ENCODE measurements at places on chromosomes 4 and X.

GRCh38 chrX:37378404-37378803 lies 29.2 kb downstream of the PRRG1 start:
- no peak for DNase-seq

DNA sequence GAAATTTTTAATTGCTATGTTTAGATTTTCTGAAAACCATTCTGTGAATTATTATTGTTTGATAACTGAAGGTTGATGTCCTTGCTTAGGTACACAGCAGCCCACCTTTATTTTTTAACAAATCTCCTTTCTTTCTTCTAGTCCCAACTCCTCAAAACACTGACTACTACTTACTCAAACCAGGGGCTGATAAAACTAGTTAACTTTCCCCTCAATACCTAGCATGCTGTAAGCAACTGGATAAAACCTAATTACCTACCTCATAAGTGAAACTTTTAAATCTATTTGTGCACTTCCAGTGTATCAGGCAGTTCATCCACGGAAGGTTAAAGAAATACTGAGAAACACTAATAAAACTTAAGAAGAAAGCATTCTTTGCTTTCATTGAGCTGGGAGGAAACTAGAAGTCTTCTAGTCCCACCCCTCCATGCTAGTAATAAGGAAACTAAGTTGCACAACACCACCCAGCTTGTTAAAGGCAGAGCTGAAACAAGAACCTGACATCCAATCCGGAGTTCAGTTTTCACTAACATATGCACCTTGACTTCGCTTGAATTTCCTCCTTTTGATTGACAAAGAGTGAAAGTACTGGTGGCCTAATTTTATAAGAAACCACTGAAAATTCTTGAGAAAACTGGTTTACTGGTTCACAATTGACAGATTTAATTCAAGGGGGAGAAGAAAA lies 180.2 kb upstream of the TET2 start:
- peak; percentile 73 for DNase-seq

- DNase-seq = peak; percentile 0
Measured at GRCh38 chrX:4936315-4936714, 1222.9 kb upstream of the PRKX start.

DNA sequence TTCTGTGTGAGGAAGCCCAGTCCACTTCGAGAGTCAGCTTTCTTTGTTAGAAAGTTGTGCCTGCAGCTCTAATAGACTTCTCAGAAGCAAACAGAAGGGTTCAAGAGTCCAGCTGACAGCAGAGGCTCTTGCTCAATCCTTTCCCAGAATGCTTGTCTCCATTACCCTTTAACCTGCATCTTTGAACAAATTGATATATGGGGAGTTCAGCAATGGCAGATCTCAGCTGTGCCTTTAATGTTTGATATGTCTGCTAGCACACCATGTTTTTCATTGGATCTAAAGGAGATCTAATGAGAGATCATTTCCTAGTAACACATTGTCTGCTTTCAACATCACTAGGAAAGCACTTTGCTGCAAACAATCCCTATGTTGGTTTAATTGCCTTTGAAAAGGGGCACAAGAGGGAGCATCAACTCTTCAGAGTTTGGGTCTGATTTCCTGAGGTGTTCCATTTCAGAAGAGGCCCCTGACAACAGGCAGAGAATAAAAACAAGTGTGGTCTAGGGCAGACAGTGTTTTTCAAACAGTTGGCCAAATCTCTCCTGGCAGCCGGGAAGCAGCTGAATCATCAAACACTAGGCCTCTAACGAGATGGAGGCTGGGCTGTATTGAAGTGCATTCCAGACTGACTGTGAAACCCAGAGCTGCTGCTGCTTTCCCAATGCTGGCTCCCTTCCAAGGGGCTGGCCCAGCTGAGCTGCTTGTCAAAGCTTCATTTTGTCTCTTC lies 55.5 kb downstream of the LUZP4 start:
- peak; percentile 23 for DNase-seq

DNA sequence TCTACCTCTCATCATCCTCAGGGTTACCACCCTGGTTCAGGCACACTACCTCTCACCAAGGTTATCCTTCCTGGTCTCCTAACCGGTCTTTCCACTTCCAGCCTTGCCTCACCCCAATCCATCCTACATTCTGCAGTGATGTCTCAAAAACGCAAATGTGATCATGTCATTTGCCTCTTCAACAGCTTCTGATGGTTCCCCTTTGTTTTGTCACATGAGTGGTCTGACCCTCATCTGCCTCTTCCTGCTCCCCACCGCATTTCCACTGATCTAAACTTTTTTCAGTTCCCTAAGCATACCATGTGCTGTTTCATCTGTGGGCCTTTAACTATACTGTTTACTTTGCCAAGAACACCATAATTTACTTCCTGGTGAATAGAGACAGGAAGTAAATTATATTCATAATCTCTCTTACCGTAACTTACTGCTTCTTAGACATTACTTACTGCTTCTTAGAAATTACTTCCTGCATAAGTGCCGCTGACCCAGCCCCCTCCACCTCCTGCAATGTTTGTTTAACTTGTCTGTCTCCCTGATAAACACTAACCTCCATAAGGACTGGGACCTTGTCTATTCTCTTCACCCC lies 27.1 kb upstream of the NSUN7 start:
- DNase-seq = peak; percentile 97

- no peak for DNase-seq
Measured at GRCh38 chrX:121876305-121876704, 828.9 kb downstream of the GLUD2 start.

DNA sequence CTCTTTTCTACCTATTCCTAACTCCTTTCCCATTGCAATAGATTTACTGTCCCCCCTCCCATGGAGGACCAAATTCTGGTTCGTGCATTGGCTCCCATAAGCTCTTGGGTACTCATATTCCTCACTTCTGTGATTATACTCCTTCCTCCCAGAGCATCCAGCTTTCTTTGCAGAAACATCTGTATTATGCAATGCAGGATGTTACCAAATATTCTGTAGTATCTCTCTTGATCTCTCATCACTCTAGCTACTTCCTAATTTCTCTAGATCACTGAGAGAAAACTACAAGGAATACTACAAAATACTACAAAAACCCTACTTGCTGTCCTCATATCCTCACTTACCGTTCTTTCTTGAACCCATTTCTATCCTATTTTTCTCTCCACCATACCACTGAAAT lies 395.9 kb upstream of the HS3ST1 start:
- peak; percentile 88 for DNase-seq

- no peak for DNase-seq
Measured at GRCh38 chrX:20063716-20064351, 52.9 kb downstream of the MAP7D2 start.

DNA sequence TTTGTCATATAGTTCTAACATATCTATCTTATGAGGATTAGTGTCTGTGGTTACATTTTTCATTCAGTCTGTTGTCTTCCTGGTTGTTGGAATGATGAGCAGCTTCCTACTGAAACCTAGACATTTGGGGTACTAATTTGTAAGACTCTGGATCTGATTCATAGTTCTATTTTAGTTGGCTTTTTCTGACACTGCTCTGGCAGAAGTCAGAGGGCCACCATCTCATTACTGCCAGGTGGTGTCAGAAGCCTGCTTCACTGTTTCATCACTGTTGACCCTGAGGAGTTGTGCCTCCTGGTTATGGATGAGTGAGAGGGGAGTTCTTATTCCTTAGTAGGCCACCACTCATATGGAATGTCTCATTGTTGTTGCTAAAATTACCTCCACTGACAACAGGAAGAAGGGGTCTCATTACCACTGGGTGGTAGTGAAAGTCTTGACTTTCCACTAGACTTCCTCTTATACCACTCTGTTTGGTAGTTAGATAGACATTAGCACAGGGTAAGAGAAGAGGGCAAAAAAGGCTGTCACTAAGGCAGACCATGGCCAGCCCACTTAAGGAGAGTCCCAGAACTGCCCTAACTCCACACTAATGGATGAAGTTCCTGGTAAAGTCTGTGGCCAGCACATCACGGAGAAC lies 395.2 kb downstream of the SPOCK3 start:
- no peak for DNase-seq

GRCh38 chr4:114361249-114361648 lies 237.4 kb upstream of the UGT8 start:
- DNase-seq = no peak

DNA sequence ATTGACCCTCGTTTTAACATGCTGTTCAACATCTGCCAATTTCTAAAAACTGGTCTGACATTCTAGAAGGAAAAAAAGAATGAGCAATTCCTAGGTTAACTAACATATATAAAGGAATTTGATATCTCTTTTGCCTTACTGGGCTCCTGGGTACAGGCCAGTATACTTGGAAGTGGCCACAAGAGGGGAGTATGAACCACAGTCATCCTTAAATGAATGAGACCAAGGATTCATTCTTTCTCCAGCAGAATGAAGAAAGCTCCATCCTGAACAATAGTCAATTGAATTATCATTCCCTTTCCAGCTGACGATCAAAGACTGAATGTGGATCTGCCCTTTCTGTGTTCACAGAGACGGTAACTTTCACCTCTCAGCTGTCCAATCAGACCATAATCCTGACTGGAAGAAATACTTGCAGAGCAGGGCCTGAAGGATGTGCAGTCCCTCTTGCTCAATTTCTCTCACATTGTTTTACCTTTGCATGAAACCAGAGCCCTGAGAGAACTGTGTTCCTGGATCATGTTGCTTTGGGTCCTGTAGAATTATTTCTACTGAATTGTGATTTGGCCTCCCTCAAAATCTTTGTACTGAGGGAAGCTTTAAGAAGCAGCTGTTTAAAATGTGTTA lies 14.8 kb upstream of the SPARCL1 start:
- peak; percentile 53 for DNase-seq

GRCh38 chr4:81166458-81167160 lies 48.4 kb downstream of the PRKG2 start:
- DNase-seq = no peak

DNA sequence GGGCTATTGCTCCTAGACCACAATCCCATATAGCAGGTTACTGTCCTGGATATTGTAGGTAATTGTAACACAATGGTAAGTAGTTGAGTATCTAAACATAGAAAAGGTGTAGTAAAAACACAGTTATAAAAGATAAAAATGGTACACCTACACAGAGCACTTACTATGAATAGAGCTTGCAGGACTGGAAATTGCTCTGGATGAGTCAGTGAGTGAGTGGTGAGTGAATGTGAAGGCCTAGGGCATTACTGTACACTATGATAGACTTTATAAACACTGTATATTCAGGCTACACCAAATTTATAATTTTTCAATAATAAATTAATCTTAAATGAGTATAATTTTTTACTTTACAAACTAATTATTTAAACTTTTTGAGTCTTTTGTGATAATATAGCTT lies 425.7 kb downstream of the PABPC4L start:
- DNase-seq = no peak

GRCh38 chr4:146051728-146052391 lies 113.2 kb upstream of the ZNF827 start:
- DNase-seq = no peak

- DNase-seq = no peak
Measured at GRCh38 chr4:87425711-87426110, 3.3 kb downstream of the NUDT9 start.

DNA sequence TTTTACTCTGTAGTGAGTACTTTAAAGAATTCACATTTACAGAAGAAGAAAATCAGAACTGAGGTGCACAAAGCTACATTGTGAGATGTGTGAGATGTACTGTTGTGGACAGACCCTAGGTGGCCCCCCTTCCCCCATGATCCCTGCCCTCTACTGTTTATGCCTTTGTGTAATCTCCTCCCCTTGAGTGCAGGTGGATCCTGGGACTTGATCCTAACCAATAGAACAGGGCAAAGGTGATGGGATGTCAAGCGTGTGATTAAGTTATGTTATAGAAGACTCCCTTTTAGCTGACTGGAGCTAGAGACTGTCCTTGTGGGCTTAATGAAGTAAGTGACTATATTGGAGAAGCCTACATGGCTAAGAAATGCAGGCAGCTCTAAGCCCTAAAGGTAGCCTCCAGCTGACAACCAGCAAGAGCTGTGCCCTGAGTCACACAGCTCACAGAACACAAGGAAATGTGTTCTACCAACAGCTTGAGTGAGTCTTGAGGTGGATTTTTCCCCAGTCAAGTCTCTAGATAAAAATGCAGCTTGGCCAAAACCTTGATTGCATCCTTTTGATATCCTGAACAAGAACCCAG lies 225.2 kb upstream of the LEF1 start:
- no peak for DNase-seq

GRCh38 chr4:74038086-74038424 lies 434 bp downstream of the CXCL3 start:
- peak; percentile 36 for DNase-seq

DNA sequence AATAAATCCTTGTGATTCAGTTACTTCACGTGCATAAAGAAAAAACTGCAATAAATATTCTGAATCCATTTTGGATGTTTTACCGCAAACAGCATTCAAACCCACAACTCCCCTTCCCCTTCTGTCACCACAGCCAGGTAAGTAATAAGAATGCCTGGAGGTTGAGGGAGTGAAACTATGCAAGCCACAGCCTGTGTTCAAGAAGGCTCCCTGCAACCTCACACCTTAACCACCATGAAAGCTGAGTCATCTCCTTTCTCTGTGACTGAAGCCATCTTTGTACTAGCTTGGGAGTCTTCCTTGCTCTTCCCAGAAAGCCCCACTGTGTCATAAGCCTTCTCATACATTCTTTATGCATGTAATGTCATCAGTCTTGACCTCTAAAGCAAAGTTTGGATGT lies 297.0 kb upstream of the PUDP start:
- DNase-seq = no peak

DNA sequence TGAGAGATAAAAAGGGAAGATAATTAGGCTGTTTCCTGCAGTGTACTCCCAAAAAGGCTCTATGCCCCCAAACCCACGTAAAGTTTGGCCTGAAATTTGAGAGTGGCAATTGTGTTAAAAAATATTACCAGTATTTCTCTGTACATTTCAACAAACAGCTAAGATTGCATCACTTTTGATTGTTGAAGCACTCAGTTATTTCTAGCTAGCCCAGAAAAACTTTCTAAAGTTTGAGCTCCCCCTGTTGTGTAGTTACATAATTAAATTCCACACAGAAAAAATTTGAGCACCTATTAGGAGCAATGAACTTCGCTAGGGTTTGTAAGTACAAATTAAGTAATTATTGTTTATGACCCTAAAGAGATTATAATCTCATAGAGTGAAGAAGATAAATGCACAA lies 109.4 kb downstream of the DLG3 start:
- peak; percentile 3 for DNase-seq

DNA sequence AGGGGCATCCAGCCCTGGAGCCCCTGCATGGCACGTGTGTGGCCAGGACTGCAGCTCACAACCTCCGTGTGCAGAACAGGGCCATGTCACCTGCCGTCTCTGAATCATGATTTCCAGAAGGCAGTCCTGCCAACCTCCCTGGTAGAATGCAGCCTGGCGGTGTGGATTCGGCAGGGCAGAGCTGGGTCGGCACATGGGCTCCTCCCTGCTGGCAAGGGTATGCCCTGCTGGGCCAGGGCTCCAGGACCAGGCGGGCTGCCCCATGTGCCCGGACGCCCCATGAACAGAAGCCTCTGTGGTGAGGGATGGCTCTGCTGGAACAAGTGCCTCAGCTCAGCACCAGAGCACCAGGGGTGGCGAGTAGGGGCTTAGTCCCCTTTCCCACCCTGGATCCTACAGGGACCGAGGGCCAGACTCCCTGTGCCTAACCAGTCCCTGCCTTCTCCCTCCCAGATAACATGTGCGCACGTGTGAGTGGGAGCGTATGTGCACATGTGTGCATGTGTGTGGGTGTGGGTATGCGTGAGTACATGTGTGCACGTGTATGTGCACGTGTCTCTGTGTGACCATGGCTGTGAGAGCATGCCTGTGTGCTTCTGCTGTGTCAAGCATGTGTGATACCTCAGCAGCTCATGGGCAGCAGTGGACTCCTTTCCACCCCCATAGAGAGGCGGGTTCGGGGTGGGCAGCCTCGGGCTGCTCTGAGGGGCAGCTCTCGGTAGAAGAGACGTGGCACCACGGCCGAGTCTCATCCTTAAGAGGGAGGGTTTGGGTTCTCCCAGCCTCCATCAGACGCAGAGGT lies 10.3 kb upstream of the MXD4 start:
- no peak for DNase-seq

GRCh38 chrX:153993079-153993478 lies 20.5 kb downstream of the TMEM187 start:
- DNase-seq = no peak
